ENCODE measurements at places on chromosomes 2 and 18. TPM values are rescaled to one million over a fixed set of nuclear protein-coding genes. Genes with fewer than 3 reads are reported as not detected.

Gene RAX
- total RNA-seq = not detected

Gene REG1B
- not detected for total RNA-seq

Gene RGPD4
- total RNA-seq = 0.06 TPM

Gene SERPINB10
- not detected for total RNA-seq

Gene MYO5B
- 9.2 TPM for total RNA-seq

Gene FOXD4L1
- total RNA-seq = 0.31 TPM

Gene COL6A3
- total RNA-seq = 0.21 TPM

Gene GPR45
- total RNA-seq = not detected

Gene TSPYL6
- not detected for total RNA-seq

Gene ZNF385B
- not detected for total RNA-seq

Gene BOLL
- not detected for total RNA-seq

Data from A549 treated with Hydrocortisone at 1 μM for 4 hours (cell line).